ENCODE measurements at places on chromosomes 2 and 18. TPM values are rescaled to one million over a fixed set of nuclear protein-coding genes. Genes with fewer than 3 reads are reported as not detected.

DNA sequence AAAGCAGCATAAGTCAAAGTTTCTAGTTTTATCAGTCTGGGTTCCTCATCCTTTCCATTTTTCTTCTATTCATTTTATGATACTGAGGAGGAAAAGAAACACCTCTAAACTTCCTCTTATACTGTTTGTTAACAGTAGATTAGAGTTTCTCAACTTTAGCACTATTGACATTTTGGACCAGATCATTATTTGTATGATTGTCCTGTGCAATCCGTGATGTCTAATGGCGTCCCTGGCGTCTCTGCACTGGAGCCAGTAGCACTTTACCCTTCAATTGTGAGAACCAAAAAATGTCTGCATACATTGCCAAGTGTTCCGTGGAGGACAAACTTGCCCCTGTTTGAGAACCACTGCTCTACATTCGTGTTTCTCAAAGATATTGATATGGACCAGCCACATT, 25.2 kb downstream of the PTPN4 start:
- peaks cover 19% of the 10 kb centered on the region for H3K36me3 ChIP-seq
- no peaks in the 10 kb centered on the region for H3K27me3 ChIP-seq
- no peak overlapping the region for H3K4me3 ChIP-seq
- DNase-seq = no peak

DNA sequence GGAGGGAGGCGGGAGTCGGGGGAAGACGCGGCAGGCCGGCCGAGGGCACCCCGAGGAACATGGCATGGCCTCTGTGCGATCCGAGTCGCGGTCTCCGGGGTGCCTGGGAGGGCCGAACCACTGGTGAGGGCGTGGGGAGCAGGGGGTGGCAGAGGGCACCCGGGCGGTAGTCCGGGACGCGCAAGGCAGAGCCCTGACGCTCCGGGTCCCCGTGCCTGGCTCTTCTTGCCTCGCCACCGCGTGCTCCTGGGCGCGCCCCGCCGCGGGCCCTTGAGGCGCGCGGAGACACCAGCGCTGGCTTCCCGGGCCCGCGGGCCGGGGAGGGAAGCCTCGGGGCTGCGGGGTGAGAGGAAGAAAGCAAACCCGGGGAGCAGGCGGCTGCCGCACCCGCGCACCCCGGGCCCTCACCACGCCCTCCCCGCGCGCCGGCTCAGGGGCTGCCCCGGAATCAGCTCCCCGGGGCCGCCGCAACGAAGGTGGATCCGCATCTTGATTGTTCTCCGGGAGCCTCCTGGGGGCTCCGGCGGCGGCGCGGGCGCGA, 4.3 kb downstream of the SOX11 start:
- H3K27ac ChIP-seq = no peak overlapping the region
- peaks cover 86% of the 10 kb centered on the region for H3K27me3 ChIP-seq
- no peak overlapping the region for H3K4me3 ChIP-seq
- no peak for DNase-seq
- H3K4me1 ChIP-seq = peaks cover 2% of the 10 kb centered on the region

DNA sequence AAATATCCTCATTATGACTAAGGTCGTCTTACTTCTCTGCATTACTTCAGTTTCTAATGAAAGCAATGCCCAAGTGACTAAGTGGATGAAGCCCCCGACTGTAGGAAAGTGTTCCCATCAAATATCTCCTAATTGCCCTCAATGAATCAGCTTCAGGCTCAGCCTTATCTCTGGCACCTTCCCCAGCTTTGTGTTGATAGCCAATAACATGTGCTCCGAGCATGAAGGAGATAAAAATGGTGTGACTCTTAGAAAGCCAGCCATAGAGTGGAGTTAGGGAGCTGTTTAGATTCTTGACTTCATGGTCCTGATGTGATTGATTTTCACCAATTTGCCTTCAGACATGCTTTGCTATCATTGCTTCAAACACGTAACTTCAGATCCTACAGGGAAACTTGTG, 339.2 kb upstream of the NRP2 start:
- DNase-seq = no peak
- no peaks in the 10 kb centered on the region for H3K4me1 ChIP-seq
- no peak overlapping the region for H3K4me3 ChIP-seq
- H3K27me3 ChIP-seq = no peaks in the 10 kb centered on the region
- H3K36me3 ChIP-seq = no peaks in the 10 kb centered on the region

DNA sequence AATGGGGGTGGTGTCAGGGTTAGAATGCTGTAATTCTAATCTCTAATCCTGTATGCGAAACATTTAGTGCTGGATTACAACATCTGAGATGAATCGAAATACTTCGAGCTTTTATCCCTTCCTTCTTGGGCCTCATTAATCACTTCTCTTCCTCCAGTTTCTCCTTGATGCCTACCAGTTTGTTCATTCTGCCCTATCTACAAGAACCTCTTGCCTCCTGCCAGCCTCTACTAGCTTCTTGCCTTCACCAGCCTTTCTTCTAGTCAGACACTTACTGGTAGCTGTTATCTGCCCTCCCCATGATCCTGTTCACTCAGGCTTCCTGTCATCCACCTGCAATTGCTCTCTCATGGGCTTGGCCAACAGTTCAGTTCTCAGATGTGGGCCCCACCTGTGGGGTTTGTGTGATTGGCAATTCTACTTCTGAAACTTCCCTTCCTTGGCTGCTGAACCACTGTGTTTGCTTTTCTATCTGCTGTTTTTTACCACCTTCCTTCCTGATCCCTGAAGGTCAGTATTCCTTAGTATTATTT, 15.4 kb upstream of the FARP2 start:
- H3K4me3 ChIP-seq = no peak overlapping the region
- H3K27ac ChIP-seq = peak overlapping the region; percentile 19
- DNase-seq = no peak
- H3K36me3 ChIP-seq = peaks cover 47% of the 10 kb centered on the region
- H3K4me1 ChIP-seq = peaks cover 28% of the 10 kb centered on the region

GRCh38 chr2:88188748-88189147, 18.6 kb downstream of the THNSL2 start:
- H3K36me3 ChIP-seq = peaks cover 5% of the 10 kb centered on the region
- H3K27ac ChIP-seq = no peak overlapping the region

DNA sequence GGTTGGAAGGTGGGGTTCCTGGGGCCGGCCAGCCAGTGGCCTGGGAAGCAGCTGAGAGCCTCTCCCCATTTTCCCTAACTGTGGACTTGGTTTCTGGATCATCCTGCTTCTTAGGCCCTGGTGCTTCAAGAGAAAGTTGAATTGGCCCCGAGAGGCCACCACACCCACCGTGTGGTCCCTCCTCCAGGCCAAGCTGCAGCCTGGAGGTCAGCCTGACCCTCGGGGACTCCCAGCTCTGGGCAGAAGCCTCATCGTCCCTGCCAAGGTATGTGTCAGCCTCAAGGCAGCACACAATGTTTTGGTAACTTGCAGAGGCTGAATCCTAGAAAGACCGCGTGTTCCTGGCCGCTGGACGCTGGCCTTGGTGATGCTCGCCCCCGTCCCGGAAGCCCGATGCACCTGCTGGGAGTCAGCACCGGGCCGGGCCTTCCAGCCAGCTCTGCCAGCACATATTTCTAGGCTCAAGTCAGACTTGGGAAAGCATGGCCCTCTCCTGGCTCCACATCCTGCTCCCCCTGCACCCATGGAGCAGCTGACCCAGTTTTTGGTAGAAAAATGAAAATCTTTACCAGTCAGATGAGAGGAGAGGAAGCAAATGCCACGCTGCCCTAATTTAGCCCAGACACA, 72.6 kb downstream of the ACTR2 start:
- peak overlapping the region; percentile 89 for H3K27ac ChIP-seq
- H3K4me3 ChIP-seq = peak overlapping the region; percentile 62
- H3K4me1 ChIP-seq = peaks cover 45% of the 10 kb centered on the region
- H3K27me3 ChIP-seq = peaks cover 20% of the 10 kb centered on the region
- no peak for DNase-seq

GRCh38 chr2:126858013-126858412, 40.7 kb upstream of the TEX51 start:
- no peaks in the 10 kb centered on the region for H3K4me1 ChIP-seq
- peaks cover 5% of the 10 kb centered on the region for H3K27me3 ChIP-seq
- H3K27ac ChIP-seq = no peak overlapping the region
- no peaks in the 10 kb centered on the region for H3K36me3 ChIP-seq
- DNase-seq = no peak

KIAA2012 gene
- not detected for total RNA-seq

ZNF804A gene
- total RNA-seq = not detected
